ENCODE measurements at places on chromosomes 7 and 10.

DNA sequence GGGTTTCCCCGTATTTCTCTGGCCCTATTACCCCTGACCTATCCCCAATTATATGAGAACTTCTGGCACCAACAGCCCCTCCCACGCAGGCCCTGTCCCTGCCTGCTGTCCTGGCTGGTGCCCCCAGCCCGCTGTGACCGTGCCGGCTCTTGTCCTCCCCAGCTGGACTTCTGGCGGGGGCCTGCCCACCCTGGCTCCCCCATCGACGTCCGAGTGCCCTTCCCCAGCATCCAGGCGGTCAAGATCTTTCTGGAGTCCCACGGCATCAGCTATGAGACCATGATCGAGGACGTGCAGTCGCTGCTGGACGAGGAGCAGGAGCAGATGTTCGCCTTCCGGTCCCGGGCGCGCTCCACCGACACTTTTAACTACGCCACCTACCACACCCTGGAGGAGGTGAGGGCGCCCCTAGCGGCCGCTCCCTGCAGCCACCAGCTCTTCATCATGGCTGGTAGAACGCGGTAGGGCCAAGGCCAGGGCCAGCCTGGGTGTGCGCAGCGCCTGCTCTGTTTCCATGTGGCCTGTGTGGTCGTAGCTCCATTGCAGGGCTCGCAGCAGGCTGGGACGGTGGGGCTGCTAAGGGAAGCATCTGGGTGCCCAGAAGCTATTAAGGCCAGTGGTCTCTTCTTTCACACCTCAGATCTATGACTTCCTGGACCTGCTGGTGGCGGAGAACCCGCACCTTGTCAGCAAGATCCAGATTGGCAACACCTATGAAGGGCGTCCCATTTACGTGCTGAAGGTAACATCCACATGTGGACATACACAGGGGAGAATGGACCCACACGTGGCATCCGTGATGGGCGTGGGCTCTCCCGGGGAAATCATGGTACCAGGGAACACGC is 1.4 kb downstream of the CPA1 start:
- no peak for DNase-seq

DNA sequence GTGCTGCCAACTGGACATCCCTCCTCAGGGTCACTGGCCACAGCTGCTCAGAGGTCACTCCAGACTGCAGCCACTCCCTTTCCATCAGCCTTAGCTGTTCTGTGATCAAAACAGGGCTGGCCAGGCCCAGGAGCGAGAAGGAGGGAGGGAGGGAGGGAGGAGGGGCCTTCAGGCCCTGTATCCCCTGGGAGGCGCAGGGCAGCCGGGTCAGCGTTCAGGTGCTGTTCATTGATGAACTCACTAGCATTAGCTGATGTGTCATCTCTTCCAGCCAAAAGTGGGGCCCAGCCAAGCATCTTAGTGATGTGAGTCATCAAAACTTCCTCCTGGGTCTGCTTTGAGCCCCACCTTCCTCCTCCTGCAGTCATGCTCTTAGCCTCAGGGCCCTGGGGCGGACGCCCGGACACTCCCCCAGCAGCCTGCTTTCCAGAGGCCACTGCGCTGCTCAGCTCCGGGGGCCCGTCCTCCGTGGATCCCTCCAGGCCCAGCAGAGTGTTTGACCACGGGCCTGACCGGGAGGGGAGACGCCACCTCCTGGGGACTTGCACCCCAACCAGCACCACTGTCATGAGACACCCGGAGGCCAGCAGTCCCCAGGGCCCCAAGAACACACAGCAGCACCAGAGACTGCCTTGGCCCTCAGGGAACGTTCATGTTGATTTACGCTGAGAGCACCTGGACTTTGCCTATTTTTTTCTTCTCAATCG is 149.2 kb downstream of the PRKAG2 start:
- DNase-seq: peak; percentile 44

DNA sequence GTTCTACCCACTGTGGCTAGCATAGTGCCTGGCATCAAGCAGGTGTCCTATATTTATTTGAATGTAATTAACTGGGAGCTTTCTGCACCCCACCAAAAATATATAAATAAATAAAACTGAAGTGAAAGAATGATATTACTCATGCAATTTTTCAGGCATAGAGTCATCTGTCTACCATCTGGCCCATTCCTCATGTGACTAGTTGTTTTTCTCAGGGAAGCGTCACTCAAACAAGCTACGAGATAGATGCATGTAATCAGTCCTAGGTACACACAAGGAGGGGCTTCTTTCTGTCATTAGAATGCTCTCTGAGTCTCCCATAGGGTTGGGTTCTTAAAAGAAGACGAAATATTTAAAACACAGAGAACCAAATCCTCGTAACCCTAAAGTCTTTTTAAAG is 255.5 kb upstream of the KMT2E start:
- no peak for DNase-seq

DNA sequence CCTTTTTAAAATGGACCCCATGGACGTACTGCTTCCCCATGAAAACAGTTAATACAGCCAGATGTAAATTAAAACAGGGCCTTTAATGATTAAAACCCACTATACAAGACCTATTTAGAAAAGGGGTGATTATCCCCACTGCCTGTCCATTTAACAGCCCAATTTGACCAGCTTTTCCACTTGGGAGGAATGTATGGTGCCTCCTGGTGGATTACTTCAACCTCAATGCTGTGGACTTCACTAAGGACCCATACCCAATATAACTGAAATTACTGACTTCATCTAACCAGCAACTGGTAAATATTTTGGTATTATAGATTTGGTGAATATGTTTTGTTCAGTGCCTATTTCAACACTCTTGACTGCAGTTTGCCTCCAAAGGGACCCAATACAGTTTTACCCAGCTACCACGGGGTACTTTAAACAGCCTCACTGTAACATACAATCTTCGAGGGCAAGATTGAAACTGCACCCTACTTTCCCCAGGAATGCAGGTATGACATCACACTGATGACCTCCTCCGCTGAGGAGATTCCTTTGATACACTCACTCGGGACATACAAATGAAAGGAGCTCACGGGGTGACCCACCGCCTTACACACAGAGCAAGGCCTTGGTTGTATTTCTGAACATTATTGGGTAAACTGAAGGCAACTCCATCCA is 192.8 kb downstream of the DNAJC1 start:
- no peak for DNase-seq

DNA sequence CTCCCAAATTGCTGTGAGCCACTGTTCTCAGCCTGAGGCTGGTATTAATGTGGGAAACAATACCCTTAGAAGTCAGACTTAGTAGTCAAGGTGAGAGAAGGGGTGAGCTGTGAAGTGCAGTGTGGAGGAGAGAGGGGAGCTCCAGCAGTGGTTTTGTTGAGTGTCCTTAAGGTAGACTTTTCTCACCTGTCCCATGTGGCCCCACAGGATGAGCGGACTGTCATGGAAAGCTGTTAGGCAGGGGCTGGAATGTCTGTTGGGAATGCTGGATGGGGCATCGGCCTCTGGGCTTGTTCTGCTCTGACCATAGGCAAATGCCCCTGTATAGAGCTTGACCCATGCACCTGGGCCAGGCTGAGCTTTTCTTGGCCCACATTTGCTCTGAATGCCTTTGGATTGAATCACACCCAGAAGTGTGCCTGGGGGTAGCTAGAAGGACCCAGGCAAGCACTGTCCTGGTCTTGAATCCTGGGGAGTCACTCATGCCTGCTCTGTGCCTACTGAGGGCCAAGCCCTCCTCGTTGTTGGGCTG is 36.3 kb upstream of the SH2D4B start:
- DNase-seq: no peak

GRCh38 chr10:7960108-7960507 is 94.4 kb upstream of the GATA3 start:
- DNase-seq: no peak

GRCh38 chr7:27889800-27890199 is 149.8 kb downstream of the TAX1BP1 start:
- DNase-seq: no peak

DNA sequence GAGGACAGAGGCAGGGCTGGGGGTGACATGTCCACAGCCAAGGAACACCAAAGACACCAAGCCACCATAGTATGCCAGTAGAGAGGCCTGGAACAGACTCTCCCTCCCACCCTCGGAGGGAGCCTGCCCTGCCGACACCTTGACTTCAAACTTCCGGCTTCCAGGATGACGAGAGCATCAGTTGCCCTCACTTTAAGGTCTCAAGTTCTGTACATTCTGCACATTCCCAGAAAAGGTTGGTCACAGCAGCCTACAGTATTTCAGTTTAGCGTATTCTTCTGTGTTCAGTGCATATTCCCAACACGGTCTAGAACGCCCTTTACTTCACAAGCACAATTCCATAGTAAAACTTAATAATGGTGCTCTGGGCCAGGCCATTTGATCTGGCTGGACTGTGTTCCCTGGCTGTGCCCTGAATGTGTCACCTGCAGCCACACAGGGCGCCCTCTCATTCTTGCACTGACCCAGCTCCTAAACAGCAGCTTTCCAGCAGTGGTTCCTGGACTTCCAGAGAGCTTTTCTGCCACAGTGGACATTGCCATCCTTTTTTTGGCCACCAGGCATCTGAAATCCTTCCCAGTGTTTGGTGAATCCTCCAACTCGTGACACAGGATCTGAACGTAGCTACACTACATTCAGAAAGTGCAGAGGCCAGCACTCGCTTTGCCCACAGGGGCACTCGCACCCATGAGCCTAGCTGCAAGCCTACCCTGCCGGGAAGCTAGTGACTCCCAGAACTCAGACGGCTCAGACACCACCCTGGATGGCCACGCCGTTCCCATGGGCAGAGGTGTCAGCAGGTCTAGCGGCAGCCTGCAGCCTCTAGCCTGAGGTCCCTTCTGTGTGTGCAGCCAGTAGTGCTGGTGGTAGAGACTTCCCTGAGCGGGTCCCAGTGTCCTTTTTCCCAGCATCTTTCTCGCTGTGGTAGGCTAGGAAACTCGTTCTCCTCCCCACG is 36.4 kb upstream of the INSIG1 start:
- DNase-seq: no peak

DNA sequence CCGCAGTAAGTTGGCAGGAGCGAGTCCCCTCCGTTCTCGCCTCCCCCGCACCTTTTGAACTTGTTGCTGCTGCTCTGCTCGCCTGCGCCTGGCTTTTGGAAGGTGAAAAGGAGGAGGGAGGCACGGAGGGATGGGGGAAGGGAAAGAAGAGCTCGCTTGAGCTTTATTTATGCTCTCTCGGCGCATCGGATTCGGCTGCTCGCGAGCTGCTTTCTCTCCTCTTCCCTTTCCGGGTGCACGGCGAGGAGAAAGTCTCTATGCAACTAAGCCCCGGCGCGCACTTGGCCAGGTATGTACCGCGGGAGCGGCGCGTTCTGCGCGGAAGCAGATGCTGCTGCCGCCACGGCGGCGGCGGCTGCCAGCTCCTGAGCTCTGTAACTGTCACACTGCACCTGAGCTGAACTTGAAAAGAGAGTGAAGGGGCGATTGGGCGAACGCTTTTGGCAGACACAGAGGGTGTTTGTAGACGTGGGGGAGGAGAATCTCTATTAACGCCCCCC is 551 bp downstream of the KCND2 start:
- peak; percentile 37 for DNase-seq

DNA sequence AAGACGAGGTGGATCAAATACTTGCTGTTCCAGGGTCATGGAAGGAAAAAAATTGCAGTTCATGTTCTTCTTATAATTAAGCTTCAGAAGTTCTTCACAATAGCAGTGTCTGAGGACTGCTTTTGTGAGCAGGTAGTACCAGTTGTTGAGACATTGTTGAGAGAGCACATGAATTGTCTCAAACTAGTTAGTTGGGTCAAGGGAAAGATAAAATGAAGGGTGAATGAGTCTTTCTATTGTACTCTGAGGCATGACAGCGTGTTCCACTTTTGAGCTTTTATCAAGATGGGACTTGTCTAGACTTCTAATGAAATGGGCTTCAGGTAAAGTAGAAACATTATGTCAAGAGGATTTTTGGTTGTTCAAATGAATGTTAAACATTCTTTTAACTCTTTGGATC is 26.0 kb downstream of the KAT6B start:
- DNase-seq: no peak

DNA sequence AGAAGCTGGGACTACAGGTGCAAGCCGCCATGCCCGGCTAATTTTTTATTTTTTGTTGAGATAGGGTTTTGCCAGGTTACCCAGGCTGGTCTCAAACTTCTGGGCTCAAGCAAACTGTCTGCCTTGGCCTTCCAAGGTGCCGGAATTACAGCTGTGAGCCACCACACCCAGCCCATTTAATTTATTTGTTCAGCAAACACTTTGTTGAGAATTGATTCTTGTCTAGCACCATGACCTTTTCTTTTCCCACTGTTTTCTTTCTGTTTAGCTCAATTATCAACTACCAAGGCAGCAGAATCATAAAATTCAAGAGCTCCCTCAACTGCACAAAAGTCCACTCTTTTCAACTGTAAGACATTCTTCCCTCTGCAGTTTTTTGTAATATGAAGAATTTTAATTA is 47.8 kb upstream of the PARD3 start:
- DNase-seq: no peak

DNA sequence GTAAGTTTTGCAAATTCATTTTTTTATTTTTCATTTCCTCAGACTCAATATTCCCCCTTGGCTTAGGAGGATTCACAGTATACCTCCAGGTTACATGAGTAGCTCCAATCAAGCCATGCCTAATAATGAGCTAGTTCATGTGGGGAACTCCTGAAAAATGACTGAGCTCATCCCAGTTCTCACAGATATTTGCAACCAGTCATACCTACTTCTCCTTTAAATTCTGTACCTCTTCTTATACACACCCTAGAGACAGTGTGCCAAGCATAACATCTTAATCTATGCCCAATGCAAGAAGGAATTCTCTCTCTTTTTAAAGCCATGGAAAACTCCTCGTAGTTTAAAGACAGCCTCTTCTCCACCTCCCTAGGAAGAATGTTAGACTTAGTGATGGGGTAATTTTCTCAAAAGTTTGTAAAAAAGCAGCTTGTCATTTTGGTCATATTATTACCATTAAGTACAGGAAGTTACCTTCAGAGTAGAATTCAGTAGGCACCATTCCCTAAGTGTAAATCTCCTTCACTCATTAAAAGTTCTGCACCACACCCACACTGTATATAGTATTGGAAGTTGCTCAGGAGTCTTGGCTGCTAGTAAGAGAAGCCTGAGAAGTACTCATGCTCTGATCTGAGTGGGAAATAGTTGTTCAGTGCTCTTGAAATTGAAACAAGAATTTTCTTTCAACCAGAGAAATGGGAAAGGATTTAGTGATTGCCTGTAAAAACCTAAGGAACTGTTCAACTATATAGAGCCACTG is 72.7 kb downstream of the PTPRZ1 start:
- no peak for DNase-seq

DNA sequence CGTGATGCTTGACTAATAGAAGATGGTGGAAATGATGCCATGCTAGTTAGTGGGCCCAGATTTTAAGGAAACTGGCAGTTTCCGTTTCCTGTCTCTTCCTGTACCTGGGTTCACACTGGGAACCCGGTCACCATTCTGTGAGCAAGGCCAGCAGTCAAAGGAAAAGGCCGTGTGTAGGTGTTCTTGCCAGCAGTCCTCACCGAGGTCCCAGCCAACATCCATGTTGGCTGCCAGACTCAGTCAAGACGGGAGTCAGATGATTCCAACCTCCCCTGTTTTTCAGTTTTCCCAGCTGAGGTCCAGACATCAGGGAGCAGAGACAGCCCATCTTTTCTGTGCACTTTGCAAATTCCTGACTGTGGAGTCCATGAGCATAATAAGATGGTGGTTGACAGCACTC is 15.2 kb upstream of the PILRB start:
- DNase-seq: no peak
